Hematopoietic multipotent progenitor cell treated with erythropoietin and hydrocortisone succinate and interleukin-3 and kit ligand, for 6 days (in vitro differentiated cells): ENCODE measurements at places on chromosomes 1 and 21.

DNA sequence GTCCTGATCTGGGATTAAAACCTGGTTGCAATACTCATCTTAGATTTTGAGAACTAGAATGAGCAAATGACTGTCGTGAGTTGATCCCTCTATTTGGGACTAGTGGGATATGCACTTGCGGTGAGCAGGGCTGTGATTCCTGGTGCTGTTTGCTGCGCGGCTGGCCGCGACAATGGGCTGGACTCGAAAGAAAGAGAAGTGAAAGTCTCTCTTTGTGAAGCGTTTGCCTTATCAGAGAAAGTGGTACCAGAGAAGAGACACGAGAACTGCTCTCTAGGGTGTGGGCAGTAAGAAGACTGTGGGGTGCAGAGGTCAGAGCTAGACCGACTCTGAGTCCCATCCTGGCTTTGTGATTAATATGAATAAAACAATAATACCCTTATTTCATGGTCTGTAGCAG, 8.6 kb downstream of the ST6GALNAC3 start:
- DNase-seq: no peak

DNA sequence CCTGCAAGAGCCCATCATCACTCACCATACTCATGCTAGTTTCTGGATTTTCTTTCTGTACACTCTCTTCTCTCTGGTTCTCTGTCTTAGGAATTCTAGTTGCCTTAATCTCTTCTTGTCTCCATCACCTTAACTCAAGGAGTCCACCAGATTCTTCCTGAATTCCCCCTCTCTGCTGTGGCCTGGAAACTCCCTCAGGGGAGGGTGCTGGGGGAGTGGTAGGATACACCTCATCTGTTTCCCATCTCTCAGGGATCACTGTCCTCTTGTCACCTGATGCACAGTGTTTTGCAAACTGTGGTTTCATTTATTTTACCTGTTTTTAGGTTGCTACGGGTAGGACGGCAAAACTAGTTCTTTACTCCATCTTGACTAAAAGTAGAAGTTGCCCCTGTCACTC, 6.6 kb upstream of the GNG12 start:
- no peak for DNase-seq

DNA sequence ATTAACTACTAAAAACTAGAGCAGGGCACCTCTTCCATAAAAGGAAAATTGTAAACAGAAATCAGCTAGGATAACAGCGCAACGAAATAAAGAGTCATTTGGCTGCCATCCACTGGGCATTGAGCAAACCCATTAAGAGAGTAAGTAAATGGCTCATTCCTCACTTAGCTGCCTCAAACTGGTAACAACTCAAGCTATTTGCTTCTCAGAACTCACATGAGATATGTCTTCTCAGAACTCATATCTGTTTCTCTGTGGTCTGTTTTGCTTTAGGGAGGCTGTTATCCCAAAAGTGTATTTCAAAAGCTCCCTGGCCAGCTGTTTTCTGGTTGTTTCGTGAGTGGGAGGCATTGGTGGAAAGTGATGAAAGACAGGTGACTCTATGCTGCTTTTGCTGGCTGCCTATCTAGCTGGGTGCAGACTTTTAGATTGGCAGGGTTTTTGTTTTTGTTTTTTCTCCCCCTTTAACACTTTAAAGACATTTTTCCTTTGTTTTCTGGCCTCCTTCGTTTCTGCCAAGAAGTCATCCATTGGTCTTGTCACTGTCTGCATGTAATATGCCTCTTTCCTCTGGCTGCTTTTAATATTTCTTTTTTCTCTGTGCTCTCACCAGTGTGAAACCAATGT, 269.2 kb upstream of the RGS18 start:
- peak; percentile 69 for DNase-seq

DNA sequence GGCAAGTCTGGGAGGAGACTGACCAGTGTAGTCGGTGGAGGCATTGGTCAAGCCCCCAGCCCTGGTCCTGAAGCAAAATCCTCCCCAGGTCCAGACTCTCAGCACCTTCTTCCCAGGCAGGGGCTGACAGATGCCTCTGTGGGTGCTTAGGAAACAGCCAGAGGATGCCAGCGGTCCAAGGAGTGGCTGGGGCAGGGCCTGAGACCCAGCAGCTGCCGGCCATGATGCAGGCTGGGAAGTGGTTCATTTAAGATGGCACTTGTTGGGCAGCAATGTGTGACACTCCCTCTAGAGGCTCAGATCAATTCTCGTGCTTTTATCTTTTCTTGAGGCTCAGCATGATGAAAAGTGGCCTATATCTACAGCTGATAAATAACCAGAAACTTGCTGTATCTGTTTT, 165.0 kb upstream of the VAMP3 start:
- no peak for DNase-seq

DNA sequence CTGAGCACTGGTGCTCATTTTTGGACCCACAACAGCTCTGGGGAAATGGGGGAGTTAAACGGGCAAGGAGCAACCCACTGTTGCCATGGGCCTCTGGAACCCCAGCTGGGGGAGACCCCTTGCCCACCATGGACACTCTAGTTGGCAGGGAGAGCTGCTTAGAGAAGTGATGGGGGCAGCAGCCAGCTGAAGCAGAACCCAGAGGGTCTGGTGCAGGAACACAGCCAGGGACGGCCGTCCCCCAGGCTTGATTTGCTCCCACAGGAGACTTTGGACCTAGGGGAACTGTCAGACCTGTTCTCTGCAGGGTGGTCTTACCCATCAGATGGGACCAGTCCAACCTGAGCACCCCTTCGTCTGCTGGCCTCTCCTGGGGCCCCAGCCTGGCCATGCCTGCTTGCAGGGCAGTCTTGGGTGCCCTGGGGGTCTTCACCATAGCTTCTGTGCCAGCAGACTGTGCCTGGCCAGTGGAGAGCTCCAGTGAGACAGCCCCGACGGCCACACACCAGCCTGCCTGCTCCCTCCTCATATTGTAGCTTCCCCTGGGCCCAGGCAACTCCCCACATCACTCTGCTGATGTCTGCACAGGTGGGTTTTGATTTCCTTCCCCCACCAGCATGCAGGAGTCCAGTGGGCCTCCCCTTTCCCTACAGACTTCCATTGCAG, 11.3 kb downstream of the SPATC1L start:
- no peak for DNase-seq

- DNase-seq: peak; percentile 4
Observed at GRCh38 chr1:78475888-78476610, 14.7 kb upstream of the PTGFR start.

GRCh38 chr1:115829023-115829674, 11.8 kb downstream of the NHLH2 start:
- no peak for DNase-seq

- DNase-seq: no peak
Observed at GRCh38 chr1:99657213-99658030, 11.5 kb downstream of the PALMD start.

GRCh38 chr21:14308234-14308633, 74.7 kb downstream of the HSPA13 start:
- peak; percentile 65 for DNase-seq

- no peak for DNase-seq
Observed at GRCh38 chr1:2255047-2255419, 26.9 kb downstream of the SKI start.

DNA sequence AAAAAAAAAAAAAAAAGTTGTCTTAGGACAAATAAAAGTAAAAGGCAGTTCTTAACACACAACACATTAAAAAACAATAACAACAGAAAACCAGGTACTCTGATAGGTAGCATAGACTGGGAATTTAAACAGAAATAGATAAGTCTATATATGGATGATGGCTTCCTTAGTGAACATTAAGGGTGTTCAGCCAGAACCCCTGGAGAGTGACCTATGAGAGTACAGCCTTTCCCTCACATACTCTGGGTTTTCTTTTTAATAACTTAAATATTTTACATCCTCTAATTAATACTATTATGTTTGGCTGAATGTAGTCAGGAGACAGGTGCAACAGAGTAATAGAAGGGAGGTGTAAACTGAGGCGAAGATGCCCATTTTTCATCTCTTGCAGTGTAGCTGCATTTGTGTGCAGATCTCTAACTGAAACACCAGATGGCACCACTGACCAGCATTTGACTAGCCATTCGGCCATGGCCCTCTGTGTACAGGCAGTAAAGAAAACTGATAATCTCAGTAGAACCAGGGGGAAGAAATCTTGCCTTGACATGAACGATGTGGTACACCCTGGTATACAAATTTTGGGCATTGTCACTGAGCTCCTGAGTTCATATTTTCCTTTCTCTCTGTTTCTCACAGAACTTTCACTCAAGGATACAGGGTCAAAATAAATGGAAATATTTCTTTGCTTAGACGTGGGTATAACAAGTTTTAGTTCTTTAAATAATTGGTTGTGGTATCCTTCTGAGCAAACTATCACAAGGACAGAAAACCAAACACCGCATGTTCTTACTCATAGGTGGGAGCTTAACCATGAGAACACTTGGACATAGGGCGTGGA, 7.6 kb downstream of the TTF2 start:
- peak; percentile 76 for DNase-seq

- DNase-seq: no peak
Observed at GRCh38 chr1:40897513-40897912, 35.4 kb upstream of the CITED4 start.

- no peak for DNase-seq
Observed at GRCh38 chr1:36257375-36257767, 33.1 kb downstream of the THRAP3 start.

- DNase-seq: no peak
Observed at GRCh38 chr1:219404629-219405028, 208.3 kb downstream of the ZC3H11B start.

DNA sequence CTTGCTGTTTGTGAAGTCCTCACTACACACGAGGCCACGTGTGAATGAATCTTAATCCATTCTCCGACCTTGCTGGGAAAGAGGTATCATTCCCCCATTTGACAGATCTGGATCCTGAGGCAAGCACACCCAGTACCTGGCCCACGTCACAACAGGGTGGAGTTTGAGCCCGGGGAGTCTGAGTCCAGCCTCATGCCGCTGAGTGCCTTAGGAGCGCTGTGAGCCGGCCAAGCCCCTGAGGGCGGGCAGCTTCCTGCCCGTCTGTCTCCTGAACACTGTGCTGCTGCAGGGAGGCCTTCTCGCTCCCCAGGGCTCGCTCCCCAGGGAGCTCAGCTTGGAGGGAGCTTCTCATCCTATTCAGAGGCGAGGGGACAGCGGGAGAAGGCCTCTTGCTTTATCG, 29.7 kb downstream of the SLC45A1 start:
- DNase-seq: no peak

DNA sequence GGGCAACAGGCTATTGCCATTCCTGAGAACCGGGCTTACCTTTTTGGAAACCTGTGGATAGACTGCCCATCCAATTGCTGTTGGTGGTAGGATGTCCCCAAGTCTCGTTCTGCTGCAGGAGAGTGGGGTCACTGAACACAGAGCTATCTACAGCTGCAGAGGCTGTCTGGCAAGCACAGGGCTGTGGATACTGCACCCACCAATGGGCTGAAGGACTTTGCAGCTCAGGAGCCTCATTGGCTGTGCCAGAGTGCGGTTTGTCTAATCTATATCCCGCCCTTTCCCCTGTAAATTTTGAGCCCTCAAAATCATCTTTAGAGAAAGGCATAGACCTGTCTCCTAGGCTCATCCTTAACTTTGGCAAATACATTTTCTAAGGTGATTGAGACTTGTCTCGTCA, 15.3 kb downstream of the RNF187 start:
- peak; percentile 75 for DNase-seq

- DNase-seq: peak; percentile 59
Observed at GRCh38 chr21:43913928-43914327, 48.9 kb downstream of the AGPAT3 start.

DNA sequence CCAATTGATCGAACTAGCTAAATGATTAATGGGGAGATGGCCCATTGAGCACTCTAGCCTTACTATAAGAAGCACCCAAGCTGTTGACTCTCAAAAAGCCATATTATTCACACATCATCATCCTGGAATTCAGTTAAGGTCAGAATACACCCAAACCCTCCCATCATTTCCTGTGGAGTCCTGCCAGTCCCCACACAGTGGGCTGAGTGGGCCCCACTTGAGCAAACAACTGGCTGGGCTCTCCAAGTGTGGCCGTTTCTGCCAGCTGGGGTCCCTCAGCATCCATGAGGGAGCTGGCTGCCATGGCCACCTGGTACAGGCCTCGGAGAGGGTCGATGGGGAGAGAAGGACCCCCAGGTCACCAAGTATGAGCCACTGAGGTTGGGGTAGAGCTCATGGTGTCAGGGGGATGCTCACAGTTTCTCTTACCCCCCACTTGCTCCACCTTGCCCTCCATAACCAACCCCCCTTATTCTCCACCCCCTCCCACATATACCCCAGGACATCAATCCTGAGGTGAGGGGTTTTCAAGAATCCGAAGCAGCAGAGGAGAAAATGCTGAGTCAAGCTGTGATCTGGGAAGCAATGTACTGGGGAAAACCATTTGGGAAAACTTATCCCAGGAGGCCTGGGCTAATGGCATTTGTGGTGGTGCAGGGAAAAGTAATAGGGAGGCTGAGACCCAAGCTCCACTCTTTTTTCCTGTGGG, 60.3 kb downstream of the UBE2T start:
- no peak for DNase-seq

DNA sequence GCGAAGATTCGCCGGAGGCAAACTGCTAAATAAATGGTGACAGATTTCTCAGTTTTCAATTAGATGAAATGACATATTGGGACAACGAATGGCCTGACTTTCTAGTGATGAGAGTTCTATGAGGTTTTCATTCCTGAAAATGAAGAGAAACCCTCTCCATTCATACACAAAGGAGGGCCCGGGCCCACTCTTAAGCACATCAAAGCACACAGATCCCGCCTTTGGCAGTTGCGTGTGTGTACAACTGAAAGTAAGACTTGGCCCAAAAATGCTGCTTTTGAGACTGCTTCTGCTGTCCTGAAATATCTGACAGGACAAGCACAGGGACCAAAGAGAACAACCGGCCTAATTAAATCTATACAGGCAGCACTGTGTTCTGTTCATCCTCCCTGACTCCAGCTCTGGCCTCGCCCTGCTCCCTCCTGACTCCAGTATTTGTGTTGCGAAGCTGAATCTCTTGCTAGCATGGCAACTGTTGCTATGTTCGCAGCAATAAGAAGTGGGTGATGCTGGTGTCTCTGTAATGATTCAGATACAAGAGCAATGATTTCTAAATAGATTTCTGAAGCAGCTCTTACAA, 7.4 kb downstream of the LRRC53 start:
- no peak for DNase-seq

DNA sequence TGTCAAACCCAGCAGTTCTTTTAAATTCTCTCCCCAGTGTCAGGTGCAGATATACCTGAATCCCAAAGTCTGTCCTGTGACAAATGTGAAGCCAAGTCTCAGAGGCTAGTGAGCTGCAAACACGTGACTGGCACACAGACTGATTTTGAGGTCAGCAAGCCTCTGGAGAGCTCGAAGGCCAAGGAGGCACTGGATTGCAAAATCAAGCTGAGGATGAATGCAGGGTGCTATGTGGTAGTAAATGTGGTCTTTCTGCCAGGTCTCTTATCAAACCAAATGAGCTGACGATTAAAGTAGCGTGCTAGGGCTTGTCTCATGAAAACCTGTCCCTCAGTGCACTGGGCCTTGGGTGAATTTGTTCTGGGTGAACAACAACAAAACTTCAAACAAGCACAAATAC, 20.6 kb downstream of the GPR3 start:
- no peak for DNase-seq

GRCh38 chr1:172680733-172681275, 21.9 kb downstream of the FASLG start:
- DNase-seq: no peak
